ENCODE measurements at places on chromosomes 1 and 21.

- DNase-seq, result peak; percentile 71
These were observed 62.1 kb downstream of the FAAP20 start for GRCh38 chr1:2132222-2133038.

GRCh38 chr1:226884966-226885820 lies 14.8 kb downstream of the PSEN2 start:
- DNase-seq, result peak; percentile 25

DNA sequence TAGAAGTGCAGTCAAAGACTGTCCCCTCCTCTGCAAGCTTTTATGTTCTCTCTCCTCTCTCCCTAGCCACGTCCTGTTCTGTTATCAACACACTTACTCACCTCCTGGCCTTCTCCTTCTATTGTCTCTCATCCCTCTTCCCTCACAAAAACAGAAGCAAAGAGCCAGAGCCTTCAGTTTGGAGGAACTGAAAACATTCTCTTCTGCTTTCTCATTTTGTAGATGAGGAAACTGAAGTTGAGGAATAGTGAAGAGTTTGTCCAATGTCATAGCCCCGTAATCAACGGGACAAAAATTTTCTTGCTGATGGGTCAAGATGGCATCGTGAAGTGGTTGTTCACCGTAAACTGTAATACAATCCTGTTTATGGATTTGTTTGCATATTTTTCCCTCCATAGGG lies 1.9 kb downstream of the NLRP3 start:
- DNase-seq, result no peak

- DNase-seq, result no peak
These were observed 49.5 kb upstream of the CD46 start for GRCh38 chr1:207702317-207702716.

DNA sequence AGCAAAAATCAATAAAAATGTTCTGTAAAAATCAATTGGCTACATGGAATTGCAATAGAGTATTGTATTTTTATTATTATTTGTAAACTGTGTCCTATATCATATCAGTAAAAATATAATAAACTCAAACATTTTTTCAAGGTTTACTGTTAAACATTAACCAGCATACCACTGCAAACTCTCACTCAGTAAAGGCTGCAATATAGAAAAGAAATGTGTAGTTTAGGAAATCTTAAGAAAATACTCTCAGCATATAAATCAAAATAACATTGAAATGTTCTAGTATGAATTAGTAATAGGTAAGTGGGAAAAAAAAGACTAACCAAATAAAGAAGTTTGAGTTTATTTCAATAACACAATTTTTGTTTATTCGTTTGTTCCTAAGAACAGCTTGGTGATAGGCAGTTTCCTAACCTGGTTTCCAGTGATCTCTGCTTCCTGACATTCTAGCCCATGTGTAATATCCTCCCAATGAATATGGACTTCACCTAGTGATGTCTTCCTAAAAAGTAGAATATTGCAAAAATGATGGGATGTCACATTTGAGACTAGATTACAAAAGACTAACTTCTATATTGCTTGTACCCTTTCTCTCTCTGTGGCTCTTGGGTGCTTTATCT lies 870.1 kb downstream of the BRINP3 start:
- no peak for DNase-seq

- no peak for DNase-seq
These were observed 112.5 kb upstream of the RAB4A start for GRCh38 chr1:229158341-229158921.

DNA sequence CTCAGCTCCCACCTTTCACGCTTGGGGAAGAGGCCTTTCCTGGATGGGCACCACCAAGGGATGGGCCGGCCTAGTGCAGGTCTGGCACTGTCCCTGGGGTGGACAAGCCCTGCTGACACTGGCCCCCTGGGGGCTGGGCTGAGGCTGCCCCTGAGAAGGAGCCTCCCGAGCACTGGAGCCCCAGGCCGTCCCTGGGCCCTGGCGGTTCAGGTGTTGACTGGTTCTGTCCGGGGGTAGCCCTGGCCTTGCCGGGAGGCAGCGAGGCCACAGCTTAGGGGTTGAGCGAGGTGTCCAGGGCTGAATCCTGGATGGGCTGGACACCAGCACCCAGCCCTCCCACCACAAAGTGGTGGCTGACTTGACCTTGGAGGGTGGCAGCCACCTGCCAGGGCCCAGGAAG lies 49.7 kb upstream of the ACTRT2 start:
- no peak for DNase-seq

- peak; percentile 1 for DNase-seq
These were observed 21.3 kb upstream of the LRRC3 start for GRCh38 chr21:44433791-44434567.

DNA sequence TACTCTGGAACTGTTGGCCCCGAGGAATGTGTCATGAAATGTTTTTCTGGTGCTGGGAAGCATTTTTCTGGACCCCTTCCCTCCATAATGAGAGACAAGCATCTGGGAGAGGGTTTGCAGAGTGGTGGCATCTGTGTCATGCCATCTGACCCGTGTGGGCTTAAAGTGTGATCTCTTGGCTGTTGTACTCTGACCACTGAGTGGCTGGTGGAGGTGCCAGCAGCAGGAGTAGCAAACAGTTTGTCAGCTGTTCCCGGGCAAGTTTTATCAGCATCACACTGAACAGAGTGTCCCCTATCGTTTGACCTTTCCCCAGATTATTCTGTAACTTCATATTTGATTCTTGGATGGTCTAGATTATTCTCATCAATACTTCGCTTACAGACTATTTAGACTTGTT lies 150.1 kb downstream of the HHAT start:
- DNase-seq, result no peak

DNA sequence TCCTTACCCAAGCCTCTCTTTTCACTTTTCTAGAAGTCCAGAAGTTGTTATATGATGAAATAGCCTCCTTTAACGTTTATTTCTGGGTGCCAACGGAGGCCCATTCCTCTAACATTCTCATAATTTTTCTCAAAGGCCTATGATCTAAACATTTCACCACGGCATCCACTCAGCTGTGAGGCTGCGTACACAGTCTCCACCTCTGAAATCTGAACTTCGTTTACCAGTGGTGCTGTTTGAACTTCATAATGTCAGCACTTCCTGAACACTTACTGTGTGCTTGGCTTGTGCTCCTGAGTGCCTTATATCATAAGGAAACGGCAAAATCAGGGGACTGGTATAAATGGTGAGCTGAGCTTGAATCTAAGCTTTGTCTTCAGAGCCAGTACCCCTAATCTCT lies 12.0 kb upstream of the RBP7 start:
- DNase-seq, result no peak

GRCh38 chr1:107941531-107941930 lies 23.4 kb downstream of the VAV3 start:
- no peak for DNase-seq

GRCh38 chr1:93087532-93087931 lies 8.4 kb downstream of the MTF2 start:
- DNase-seq, result no peak

- no peak for DNase-seq
These were observed 5.6 kb upstream of the KPRP start for GRCh38 chr1:152752225-152752624.

- no peak for DNase-seq
These were observed 9.0 kb downstream of the SLC9A1 start for GRCh38 chr1:27145934-27146354.

DNA sequence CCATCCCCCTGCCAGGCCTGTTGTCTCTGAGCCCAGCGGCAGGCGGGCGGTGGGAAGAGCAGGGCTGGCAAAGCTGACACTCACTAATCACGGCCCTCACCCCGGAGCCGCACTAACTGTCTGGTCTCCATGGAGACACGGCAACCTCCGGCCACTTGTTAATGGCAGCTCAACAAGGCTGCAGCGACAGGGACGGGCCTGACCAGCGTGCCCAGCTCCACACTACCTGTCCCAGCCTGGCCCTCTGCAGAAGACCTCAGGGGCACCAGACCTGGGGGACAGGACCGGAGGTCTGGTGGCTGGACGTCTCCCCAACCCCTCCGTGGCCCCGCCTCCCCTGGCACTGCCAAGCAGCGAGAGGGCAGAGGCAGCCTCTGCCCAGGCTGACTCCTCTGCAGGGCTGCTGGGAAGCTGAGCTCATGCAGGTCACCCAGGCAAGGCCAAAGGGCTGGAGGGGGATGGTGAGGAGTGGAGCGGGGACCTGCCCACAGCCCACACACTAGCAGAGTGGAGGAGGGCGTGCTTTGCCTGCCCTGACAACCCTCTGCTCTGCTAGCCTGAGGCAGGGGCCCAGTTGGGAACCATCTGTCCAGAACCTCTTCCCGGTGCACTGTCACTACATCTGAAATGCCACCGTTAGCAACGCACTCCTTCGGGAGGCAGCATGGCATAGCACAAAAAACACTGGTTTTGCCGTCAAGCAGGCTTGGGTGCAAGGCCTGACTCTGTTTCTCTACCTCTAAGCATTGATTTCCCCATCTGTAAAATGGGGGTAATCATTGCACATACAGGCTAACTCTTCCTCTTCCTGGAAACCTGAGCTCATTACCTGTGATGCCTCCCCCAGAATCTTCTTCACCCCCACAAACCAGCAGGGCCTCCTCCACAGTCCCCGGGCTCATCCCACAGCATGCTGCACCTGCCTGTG lies 29.6 kb upstream of the WASF2 start:
- peak; percentile 61 for DNase-seq

DNA sequence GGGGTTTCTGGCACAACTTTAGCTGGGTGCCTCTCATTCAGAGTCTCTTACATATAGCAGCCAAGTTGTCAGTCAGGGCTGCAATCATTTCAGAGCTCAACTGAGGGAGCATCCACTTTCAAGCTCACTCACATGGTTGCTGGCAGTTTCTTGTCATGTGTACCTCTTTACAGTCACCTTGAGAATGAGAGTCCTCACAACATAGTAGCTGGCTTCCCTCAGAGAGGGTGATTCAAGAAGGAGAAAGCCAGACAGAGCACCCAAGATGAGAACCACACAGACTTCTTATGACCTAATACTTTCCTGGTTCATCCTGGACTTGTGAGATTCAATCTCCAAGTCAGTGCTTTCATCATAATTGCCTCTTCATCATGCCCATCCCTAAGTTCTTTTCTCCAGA lies 57.2 kb downstream of the DPT start:
- no peak for DNase-seq

- DNase-seq, result no peak
These were observed 40.5 kb upstream of the SRP9 start for GRCh38 chr1:225737161-225737560.

GRCh38 chr1:147541672-147542568 lies 619 bp downstream of the BCL9 start:
- DNase-seq, result peak; percentile 78

GRCh38 chr1:232909752-232910151 lies 40.7 kb upstream of the NTPCR start:
- no peak for DNase-seq

DNA sequence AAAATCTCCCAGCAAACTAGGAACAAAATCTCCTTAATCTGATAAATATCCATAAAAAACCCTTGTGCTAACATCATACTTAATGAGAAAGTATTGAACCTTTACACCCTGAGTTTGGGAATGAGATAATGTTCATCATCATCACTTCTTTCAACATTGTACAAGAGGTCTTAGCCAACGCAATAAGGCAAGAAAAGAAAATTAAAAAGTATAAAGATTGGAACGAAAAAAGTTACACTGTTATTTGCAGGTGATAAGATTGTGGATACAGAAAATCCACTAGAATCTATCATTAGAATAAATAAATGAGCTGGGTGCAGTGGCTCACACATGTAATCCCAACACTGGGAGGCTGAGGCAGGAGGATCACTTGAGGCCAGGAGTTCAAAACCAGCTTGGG lies 76.7 kb downstream of the UBR4 start:
- DNase-seq, result no peak

DNA sequence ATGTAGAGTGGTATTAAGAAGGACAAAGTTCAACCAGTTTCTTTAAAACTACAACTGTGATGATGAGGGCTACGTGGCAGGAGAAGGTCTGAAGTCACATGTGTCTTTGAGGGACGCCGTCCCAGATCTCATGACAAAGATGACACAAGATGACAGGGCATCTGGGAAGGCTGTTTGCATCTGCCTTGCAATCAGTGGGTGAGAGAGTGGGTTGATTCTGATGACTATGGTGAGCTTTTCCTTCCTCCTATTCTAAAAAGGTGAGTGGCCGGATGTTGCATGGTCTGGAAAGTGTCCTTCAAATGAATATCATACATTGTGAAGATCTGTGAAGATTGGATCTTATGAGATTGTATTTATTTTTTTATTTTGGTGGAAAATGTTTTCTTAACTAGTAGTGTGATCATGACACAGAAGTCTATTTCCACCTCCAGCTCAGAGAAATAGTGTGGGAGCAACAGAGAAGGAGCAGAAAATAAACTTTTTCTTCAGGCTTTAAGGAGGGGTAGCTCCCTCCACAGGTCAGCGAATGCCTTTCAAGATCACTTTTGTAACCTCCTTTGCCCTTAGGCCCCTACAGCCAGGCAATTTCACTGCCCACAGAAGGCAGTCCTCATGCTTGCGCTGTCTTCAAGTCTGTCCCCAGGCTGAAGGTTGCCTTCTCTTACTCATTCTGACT lies 76.0 kb upstream of the ATF3 start:
- DNase-seq, result no peak

- no peak for DNase-seq
These were observed 1652.0 kb downstream of the NCAM2 start for GRCh38 chr21:22650226-22650625.

GRCh38 chr1:160284220-160284781 lies 632 bp downstream of the PEX19 start:
- peak; percentile 24 for DNase-seq

- no peak for DNase-seq
These were observed 20.7 kb upstream of the KIF1B start for GRCh38 chr1:10189659-10190058.

- DNase-seq, result no peak
These were observed 116.9 kb downstream of the RGS7 start for GRCh38 chr1:241240069-241240468.

- DNase-seq, result no peak
These were observed 147.3 kb downstream of the CLIC6 start for GRCh38 chr21:34815831-34816705.

- DNase-seq, result no peak
These were observed 302.3 kb downstream of the BACH1 start for GRCh38 chr21:29601047-29601446.
